H1 (cell line): ENCODE measurements at places on chromosomes 3 and 15. TPM values are rescaled to one million over a fixed set of nuclear protein-coding genes. Genes with fewer than 3 reads are reported as not detected.

The MST1R gene
- polyA plus RNA-seq: 7.6 and 9.4 TPM in 2 replicates

The ARNT2 gene
- polyA plus RNA-seq: 9.5 and 10.0 TPM in 2 replicates

The C2CD4B gene
- 0.12 and 0.41 TPM in 2 replicates for polyA plus RNA-seq

The CCRL2 gene
- not detected in 2 replicates for polyA plus RNA-seq

The NAA80 gene
- 16.7 and 23.9 TPM in 2 replicates for polyA plus RNA-seq

The MUSTN1 gene
- 1.1 and 3.0 TPM in 2 replicates for polyA plus RNA-seq

The C3orf20 gene
- not detected in 2 replicates for polyA plus RNA-seq

The FGF12 gene
- 3.0 and 4.1 TPM in 2 replicates for polyA plus RNA-seq

The CCNB2 gene
- 70.7 and 76.0 TPM in 2 replicates for polyA plus RNA-seq

DNA sequence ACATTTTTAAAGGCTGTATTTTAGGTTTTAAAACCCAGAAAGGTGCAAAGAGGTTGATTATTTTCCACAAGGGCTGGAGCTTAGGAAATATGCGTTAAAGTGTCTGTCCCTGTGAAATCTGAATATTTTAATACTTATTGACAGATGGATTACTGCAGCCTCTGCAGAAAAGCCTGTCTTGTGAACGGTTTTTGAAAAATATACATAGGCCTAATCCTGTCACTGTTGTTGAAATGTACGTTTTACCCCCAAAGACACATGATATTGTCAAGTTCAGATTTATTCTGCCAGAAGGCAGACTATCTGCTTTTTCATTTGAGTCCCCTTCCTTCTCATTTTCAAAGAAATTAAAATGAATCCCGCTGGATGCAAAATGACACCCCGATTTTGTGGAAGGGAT lies 2.2 kb upstream of the BCL6 start:
- no peak for DNase-seq

- no peak for DNase-seq
Observed at GRCh38 chr15:60408463-60408981, 10.7 kb upstream of the ANXA2 start.

- DNase-seq: no peak
Observed at GRCh38 chr3:96756516-96756915, 57.9 kb upstream of the EPHA6 start.

GRCh38 chr3:51401735-51402134 lies 10.7 kb downstream of the RBM15B start:
- no peak for DNase-seq

- no peak for DNase-seq
Observed at GRCh38 chr3:14454639-14455310, 52.4 kb downstream of the SLC6A6 start.

GRCh38 chr3:58340594-58341244 lies 8.0 kb downstream of the PXK start:
- no peak for DNase-seq

DNA sequence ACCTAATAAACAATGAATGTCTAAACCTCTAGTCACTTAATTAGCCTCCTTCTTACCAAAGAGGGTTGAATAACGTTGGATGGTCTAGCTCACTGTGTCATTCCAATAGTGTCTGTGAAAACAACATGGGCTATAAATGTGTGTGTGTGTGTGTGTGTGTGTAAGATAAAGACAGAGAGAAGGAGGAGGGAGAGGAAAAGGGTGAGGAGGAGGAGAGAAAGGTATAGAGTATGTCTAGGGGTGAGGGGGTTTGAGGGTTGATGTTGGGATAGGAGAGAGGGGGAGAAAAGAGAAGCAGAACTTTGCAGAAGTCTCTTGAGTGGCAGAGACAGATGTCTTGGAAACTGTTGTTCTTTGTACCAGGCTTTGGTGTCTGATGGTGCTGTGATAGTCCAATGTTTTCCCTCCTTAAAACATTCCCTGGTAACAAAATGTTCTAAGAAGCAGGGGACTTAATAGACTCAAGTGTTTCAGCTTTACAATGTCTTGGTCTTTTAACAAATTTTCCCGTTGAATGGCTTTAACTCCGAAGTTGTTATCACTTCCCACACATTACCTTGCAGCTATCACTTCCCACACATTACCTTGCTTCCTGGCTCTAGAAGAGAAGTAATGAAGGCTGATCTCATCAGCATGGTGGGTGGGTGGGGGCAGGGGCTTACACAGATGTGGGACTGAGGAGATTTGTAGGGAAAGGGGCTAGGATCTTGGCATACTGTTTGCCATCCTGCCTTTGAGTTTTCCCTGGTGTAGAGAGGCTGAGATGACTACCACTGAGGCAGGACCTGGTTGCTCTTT lies 57.8 kb upstream of the ETV5 start:
- no peak for DNase-seq

DNA sequence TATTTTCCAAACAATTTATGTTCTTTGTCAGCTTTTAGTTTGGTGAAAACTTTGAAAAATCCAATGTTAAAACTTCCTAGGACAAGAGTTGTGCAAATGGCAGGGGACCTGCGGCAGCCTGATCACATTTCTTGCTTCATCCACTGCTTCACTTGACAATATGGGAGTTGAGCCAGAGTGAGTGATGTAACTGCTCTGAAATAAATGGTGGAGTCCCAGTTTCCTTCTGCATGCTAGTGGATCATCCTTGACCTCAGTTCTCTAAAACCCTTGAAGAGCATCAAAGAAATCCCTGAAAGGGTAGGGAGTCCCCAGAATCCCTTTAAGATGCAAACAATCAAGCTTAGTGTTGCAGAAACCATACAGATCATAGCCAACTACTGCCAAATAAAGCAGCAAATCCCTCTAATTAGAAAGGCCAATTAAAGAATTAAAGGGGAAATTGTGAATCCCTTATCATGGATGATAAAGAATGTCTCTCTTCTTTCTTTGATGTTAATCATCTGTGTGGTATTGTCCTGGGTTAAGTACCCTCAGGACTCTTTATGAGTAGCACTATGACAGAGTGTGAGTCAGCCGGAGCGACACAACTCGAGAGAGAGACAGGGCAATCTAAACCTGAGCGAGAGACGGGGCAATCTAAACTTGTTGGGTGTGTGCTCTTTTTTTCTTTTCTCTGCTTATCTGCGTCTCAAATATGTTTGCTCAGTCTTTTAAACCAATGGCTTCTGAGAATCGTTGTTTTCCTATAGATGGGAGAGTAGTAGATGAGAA lies 41.8 kb upstream of the GAP43 start:
- no peak for DNase-seq

- no peak for DNase-seq
Observed at GRCh38 chr15:54424171-54424570, 445.9 kb downstream of the UNC13C start.

GRCh38 chr15:92636908-92637481 lies 18.6 kb downstream of the FAM174B start:
- no peak for DNase-seq

DNA sequence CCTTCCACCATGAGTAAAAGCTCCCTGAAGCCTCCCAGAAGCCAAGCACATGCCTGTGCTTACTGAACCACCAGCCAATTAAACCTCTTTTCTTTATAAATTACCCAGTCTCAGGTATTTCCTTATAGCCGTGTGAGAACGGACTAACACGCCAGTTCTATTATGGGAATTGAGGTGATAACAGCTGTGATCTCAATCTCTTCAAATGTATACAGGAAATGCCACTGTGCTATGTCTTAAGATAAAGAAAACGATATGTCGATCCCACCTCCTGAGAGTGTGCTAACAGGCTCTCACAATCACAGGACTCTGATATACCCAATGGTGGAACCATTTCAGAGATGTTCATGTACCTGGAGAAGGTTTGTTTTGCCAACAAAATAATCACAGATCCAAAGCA lies 26.2 kb downstream of the CHSY1 start:
- DNase-seq: no peak

DNA sequence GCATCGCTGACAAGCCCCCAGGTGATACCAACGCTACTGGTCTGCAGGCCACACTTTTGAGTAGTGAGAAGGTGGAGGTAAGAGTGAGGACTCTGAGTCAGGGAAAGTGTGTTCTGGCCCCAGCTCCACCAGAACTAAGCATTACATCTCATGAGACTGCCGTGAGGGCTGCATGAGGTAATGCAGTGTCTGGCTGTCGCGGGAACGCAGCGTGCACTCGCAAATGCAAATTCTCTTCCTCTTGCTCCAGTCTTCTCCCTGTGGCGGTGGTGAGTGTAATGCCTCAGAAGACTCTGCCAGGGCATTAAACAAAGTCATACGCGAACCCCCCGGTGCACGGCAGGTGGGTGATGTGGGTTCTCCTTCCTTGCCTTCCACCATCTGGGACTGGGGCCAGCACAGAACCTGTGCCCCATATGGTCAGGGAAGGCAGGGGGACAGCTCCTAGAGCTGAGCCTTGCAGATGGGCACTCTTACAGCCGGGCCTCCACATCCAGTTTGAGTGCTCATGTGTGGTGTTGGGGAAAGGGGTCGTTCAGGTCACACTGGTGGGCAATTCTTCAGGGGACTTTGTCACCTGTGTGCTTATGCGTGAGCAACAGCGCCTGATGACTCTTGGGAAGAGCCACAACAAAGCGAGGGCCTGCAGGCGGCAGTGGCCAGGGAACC lies 175.8 kb downstream of the XXYLT1 start:
- DNase-seq: no peak

DNA sequence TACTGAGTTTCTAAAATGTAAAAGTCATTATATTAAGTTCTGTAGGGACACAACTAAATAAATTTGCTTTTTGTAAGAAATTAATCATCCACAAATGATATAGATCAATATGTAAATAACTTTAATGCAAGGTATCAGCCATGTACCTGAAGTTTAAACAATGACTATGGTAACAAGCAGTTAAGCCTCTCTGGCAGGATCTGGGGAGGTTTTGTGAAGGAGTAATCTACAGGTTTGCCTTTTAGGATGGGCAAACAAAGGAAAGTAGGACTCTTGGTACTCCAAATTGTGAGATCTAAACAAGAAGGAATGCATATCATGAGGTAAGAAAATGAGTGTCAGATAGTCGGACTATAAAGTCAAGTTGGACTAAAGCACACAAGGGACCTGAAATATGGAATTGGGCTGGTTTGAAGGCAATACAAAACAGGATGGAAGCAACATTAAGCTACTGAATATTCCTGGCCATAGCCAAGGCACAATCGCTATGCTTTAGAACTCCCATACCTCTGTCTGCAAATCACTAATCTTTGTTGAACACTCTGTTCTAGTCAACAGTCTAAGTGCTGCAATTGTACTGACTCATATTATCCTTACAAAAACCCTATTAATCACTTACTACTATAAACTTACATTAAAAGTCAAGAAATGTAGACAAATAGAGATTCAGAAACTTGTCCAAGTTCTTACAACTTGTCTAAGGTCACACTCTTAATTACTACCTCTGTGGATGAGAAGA lies 412.8 kb downstream of the DIPK2A start:
- DNase-seq: no peak

DNA sequence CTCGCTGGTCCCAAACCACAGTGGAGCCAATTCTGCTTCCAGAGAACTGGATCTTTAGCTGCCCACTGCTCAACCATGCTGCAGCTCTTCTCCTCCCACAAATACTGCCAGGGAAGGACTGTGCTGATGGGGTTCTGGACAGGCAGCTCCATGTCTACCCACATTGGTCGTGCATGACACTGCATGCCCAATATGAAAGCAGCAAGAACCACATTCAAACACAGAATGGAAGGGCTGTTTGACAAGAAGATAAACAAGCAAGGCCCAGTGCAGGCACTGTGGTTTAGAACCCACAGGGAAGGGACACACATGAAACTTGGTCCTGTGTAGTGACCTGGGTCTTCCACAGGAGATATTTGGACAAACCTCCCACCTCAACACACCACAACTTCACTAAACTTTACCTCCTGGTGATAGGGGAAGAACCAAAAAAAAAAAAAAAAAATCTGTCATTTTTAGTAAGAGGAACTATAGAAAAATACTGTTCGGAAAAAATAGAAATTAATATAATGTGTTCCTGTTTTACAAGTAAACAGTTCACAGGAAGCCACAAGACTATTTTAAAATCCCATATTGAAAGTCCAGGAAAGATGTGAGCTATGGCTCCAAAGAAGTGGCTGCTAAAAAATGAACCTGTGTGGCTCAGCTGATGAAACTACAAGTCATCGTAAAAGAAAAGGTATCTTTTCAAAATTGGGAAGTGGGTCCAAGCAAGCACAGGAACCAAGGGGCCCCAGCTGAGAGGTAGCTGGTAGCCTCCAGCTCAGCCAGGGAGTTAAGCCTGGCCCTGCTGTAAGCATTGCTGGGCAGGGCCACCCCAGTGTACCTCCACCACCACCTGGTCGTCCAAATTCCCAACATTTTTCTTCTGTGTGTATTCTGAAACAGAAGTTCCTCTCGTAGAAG lies 77.7 kb upstream of the ACAN start:
- no peak for DNase-seq

DNA sequence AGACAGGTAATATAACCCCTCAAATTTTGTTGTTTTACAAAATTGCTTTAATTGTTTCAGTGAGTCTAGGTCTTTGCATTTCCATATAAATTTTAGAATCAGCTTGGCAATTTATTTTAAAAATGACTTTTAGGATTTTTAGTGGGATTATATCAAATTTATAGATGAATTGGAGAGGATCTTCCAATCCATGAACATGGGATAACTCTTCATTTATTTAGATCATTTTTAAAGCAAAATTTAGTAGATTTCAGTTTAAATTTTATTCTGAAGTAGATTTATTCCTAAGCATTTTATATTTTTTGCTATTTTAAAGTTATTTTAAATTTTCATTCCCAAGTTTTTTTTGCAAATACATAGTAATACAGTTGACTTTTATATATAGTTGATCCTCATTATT lies 58.1 kb upstream of the THSD4 start:
- DNase-seq: no peak

- DNase-seq: no peak
Observed at GRCh38 chr3:27224197-27224596, 145.0 kb downstream of the NEK10 start.
